Activated naive CD4-positive, alpha-beta T cell treated with anti-CD3 and anti-CD28 coated beads for 36 hours (primary cell): ENCODE measurements at places on chromosomes 6 and 20.

DNA sequence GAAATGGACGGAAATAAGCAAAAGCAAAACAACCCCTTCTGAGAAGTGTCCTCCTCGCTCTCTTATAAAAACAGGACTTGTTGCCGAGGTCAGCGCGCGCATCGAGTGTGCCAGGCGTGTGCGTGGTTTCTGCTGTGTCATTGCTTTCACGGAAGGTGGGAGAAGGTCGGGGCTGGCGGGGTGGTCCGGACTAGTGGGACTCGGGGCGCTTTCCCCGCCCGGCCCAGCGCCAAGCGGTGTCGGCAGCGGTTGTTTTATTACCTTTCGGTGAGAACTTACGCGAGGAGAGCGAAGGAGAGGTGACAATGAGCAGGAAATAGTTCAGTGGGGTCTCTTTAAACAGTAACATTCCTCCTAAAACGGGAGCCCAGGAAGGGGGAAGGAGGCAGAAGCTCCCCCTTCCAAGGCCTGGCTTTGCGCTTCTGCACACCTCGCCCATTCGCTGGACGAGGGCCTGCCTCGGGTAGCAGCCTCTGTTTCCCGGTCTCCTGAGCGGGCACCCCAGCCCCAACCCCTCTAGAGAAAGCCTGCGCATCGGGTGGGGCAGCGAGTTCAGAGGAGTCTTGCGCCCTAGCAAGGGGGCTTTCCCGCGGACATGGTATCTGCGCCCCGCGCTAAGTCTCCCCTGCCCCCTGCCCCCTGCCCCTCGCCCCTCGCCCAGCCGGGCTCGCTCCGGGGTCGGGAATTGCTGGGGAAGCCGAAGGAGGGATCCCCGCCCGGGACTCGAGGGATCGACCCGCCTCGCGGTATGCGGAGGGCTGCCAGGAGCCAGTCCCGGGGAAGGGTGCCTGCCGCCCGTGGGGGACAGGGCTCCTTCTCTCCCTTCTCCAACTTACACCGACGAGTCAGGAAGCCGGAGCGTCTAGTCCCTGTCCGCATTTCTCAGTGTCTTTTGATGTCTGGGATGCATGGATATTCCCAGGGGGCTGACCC lies 1.2 kb upstream of the TBXT start:
- DNase-seq = no peak

- no peak for DNase-seq
Measured at GRCh38 chr6:147167576-147168461, 36.4 kb upstream of the STXBP5 start.

- DNase-seq = peak; percentile 20
Measured at GRCh38 chr20:36792422-36792821, 18.9 kb upstream of the DSN1 start.

- no peak for DNase-seq
Measured at GRCh38 chr20:50197463-50198179, 7.0 kb downstream of the CEBPB start.
